ENCODE measurements at places on chromosomes 1 and 21. TPM values are rescaled to one million over a fixed set of nuclear protein-coding genes. Genes with fewer than 3 reads are reported as not detected.

The CD52 gene
- 41.4 TPM for polyA plus RNA-seq

DNA sequence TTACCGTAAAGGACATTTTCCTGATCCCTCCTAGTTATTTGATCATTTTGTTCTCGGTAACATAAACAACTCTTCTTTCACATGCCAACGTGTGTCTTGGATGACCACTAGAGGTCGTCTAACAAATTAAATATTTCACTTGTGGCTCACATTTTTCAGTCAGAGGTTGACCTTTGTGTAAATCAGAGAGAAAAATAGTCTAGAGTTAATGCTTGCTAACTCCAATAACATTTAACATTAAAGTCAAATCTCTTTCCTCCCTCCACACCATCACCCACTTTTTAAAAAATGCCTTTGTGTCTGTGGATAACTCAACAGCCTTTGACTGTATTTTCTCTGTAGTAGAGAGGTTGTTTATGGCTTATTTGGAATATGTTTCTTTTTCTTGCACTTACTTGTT is 220.5 kb upstream of the B3GALT2 start:
- no peak for DNase-seq
- H3K36me3 ChIP-seq: no peaks in the 10 kb centered on the region
- H3K27ac ChIP-seq: no peak overlapping the region

The AKR7A3 gene
- polyA plus RNA-seq: 72.1 TPM

The CR1L gene
- polyA plus RNA-seq: 0.73 TPM

- peak within 1 kb of the TSS; percentile 72 for H3K4me3 ChIP-seq
- DNase-seq: peak; percentile 99
- peak within 1 kb of the TSS; percentile 94 for H3K27ac ChIP-seq
- peaks cover 55% of the 10 kb centered on the region for H3K4me1 ChIP-seq
- peaks cover 9% of the 10 kb centered on the region for H3K36me3 ChIP-seq
- no peaks in the 10 kb centered on the region for H3K27me3 ChIP-seq
Observed at GRCh38 chr1:7783826-7784491, at the start of gene PER3. TSS of gene PER3 (plus strand) at chr1:7784291. CDS start at chr1:7784878, 587 bp downstream.

The BTBD8 gene
- polyA plus RNA-seq: 0.99 TPM

The UTS2 gene
- polyA plus RNA-seq: not detected
